Keratinocyte (primary cell): ENCODE measurements at places on chromosomes 5 and 9.

- no peak for DNase-seq
These were observed 47.6 kb downstream of the THBS4 start for GRCh38 chr5:80082731-80083100.

- DNase-seq, result peak; percentile 44
These were observed 2.0 kb upstream of the PFN3 start for GRCh38 chr5:177402271-177403043.

GRCh38 chr9:20508242-20508641 lies 114.1 kb downstream of the MLLT3 start:
- no peak for DNase-seq

GRCh38 chr9:77820293-77820954 lies 172.3 kb upstream of the GNA14 start:
- no peak for DNase-seq

DNA sequence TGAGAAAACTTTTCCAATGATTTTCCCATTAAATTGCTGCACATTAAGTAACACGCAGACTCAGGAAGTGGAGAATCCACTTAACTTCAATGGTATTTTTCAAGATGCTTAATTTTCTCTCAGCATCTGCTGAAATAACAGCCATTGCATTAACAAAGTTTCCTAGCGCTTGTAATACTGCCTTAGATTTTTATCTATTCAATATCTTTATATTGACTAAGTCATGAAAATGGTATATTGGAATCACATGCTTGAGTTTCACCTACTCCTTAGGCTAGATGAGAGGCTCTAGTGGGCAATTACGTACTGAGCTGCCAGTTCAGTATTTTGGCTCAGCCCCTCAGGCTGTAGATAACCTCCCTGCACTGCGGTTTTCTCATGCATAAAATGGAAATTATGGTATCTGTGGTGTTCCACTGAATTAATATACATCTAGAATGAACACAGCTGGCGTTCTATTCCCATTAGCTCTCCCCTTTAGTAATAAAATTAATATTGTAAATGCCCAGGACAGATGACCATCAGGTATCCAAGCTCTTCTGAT lies 112.9 kb downstream of the MTX3 start:
- DNase-seq, result no peak

DNA sequence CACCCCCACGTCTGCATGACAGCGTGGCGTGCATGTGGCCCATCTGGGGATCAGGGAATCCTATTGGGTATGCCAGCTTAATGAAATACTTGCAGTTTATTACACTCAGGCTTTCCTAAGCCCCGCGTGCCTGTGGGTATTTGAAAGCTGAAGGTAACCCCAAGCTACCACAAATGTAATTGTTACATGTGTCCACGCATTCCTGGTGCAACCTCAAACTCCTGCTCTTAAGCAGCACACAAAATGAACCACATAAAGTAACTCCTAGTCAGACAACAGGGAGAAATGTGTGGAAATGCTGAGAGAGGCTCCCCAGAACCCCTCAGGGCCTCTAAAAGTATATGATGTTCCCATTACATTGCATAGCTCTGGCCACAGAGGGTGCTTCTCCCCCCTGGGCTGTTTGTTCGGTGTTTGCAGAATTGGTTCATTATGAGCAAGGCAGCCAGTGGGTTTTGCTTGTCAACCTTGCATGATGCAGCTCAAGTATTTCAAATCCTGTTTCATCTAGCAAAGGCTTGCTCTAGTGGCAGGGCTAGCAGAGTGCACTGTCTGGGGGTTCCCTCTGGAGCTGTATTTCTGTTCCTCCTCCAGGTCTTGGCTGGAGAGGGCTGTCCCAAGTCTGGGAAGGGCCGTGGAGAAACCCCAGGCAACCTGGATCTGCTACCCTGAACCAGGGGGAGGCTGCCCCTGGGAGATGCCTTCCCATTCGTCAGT lies 1.8 kb upstream of the DCANP1 start:
- no peak for DNase-seq

GRCh38 chr9:19533373-19533772 lies 124.6 kb downstream of the ACER2 start:
- no peak for DNase-seq

GRCh38 chr9:124020520-124021384 lies 9.2 kb downstream of the LHX2 start:
- no peak for DNase-seq

DNA sequence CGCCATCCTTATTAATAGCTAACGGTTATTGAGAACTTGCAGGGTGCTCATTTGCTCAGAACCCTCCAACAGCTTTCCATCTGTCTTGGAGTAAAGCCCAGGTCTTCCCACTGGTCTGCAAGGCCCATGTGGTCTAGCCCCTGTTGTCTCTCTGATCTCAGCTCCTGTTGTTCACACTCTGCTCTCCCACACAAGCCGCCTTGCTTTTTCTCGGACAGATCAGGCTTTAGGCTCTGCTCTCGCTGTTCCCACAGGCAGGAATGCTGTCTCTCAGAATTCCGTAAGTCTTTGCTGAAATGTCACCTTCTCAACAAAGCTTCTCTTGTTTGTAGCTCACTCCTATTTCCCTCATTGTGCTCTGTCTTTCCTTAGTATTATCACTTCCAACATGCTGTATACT lies 34.3 kb downstream of the GPR107 start:
- DNase-seq, result no peak

DNA sequence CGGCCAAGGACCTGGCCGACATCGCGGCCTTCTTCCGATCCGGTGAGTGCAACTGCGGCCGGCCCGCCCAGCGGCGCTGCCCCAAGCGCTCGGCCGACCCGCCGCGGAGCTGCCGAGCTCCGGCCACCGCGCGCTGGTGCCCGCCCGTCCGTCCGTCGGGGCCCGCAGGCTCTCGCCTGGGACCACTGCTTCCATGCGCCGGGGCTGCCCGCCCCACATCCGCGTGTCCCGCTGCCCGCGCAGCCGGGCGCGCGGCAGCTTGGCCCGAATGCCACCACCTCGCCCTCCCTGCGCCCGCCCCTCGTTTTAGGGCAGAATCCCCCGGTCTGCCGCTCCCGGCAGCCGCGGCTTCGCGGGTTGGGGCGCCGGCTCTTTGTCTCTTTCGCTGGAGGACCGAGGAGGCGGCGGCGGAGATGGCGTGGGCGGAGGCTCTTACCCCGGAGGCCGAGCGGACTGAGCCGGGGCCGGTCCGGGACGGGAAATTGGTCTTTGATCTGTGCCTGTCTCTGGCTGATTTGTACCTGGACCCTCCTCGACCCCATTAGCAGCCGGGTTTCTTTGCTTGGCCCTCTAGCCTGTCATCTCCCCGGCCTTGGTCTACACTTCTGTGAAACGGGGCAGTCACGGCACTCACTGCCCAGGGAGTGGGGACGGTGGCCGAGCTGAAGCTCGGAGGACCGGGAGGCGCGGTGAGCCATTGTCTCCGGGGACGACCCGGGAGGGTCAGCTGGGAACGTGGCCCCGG lies 871 bp downstream of the TRIO start:
- DNase-seq, result no peak

DNA sequence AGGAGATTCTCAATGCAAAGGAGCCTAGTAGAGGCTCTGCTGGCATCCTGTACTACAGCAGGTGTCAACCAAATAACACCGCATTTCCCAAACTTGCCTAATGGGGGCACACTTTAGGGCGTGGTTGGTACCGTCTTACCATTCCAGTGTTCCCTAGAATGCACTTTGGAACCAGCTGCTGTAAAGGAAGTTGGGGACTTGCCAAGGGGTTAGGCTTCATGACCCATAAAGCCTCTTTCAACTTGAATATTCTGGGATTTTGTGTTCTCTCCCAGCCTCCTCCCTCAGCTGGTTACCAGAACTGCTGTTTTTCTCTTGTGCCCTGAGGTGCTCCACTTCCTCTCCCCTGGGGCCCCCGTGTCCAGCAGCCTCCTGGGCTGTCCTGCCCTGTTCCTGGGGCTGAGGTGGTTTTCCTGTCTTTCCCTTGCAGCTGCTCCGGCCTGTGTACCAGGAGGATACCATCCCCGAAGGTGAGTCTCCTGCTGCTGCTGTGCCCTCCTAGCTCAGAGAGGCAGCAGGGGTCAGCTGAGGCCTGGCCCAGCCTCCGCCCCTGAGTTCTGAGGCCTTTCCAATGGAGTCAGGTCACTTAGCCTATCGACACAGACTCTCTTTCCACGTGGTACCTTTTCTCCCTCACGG lies 44.7 kb downstream of the RGS3 start:
- peak; percentile 7 for DNase-seq

DNA sequence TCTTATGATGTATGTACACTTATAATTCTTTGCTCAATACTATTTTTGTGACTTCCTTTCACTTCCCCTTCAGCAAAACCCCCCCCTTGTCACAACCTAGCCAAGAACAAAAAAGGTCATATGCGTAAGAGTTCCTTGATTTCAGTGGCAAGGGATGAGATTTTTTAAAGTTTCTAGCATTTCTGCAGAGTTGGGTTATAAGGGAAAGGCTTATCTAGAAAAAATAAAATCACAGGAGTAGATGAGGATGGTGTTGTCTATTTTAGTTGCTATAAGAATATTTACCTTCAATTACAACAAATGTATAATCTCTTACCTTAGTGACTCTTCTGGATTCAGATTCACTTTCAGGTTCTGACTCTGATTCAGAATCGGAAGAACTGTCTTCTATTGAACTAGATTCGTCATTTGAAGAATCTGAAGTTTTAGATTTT lies 184.6 kb downstream of the AP3B1 start:
- no peak for DNase-seq
